ENCODE measurements at places on chromosomes 2 and 18.

DNA sequence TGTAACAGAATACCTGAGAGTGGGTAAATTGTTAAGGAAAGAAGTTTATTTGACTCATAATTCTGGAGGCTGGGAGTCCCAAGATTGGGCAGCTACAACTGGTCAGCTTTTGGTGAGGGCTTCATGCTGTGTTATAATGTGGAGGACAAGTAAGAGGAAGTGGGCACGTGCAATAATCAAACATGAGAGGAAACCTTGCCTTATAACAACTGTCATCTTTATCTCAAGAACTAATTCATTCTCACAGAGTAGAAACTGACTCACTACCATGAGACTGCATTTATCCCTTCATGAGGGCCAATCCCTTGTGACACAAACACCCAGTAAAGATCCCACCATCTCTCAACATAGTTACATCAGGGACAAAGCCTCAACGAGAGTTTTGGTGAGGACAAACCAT is 318.1 kb upstream of the NT5C1B start:
- no peak for DNase-seq

- DNase-seq = no peak
These were observed 11.0 kb downstream of the SPRED2 start for GRCh38 chr2:65421432-65421748.

- no peak for DNase-seq
These were observed 23.7 kb upstream of the MYO5B start for GRCh38 chr18:50218432-50219197.

GRCh38 chr18:75554176-75554575 is 126.7 kb upstream of the SMIM21 start:
- no peak for DNase-seq

DNA sequence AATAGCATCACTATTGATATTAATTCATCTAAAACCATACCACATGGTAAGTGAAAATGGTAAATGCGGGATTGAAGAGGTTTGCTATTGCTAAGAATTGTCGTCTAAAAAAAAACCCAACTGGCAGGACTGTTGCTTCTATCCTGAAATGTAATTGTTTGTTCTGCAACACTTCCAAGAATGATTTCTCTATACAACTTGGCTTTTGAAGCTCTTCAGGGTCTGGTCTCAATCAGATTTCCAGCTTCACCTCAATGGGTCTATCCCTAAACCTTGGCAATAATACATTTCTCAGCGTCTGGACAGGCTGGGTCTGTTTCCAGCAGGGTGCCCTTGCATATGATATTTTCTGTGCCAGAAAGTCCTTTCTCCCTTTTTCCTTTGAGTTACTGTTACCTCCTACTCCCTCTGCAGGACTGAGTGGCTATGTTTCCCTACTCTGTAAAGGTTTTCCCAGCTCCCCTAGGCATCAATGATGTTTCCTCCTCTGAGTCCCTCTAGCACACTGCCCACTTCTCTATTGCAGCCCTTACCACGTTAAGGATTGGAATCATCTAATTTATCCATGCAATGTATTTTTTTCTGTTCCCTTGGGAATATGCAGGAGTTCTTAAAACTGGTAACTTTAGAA is 118.2 kb upstream of the REV1 start:
- no peak for DNase-seq

GRCh38 chr2:150644298-150645067 is 157.0 kb upstream of the RND3 start:
- no peak for DNase-seq

- DNase-seq = no peak
These were observed 43.2 kb downstream of the ANKMY1 start for GRCh38 chr2:240514631-240515030.

DNA sequence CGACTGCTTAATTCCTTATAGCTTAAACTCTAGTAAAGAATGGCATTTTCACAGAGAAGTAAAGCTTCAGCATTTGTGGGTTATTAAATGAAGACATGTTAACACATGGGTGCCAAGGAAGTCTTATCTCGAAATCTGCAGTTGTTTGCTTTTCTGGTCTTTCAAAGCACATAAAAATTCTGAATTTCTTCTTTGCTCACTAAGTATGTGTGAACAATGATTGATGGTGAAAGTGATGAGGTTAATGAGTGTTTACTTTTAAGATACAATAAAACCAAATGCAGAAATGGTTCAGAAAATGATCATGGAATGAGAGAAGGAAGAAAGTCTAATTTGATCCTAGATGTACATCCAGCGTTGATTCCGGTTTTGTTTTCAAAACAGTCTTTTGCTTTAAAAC is 234.6 kb upstream of the RAB12 start:
- DNase-seq = no peak

GRCh38 chr2:28619213-28620196 is 123.6 kb downstream of the PLB1 start:
- DNase-seq = no peak

- no peak for DNase-seq
These were observed 142.4 kb upstream of the ZNF236 start for GRCh38 chr18:76679945-76680344.

GRCh38 chr2:128357506-128358370 is 39.1 kb upstream of the HS6ST1 start:
- no peak for DNase-seq

DNA sequence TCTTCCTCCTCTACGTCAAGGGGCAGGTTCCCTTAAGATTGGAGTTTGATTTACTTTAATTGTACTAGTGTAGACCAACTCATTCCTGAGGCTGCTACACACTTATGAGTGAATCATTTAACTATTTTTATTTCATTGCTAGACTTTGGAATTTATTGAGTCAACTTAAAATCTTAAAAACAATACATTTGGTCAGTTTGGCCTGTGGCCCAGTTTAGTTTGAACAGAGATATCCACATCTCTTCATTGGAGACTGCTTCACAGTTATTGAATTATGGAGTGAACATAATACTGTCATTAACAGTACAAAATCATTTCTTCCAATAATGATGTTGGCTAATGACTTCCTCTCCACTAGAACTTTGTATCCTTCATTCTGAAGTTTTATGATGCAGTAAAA is 34.5 kb upstream of the STPG4 start:
- no peak for DNase-seq

DNA sequence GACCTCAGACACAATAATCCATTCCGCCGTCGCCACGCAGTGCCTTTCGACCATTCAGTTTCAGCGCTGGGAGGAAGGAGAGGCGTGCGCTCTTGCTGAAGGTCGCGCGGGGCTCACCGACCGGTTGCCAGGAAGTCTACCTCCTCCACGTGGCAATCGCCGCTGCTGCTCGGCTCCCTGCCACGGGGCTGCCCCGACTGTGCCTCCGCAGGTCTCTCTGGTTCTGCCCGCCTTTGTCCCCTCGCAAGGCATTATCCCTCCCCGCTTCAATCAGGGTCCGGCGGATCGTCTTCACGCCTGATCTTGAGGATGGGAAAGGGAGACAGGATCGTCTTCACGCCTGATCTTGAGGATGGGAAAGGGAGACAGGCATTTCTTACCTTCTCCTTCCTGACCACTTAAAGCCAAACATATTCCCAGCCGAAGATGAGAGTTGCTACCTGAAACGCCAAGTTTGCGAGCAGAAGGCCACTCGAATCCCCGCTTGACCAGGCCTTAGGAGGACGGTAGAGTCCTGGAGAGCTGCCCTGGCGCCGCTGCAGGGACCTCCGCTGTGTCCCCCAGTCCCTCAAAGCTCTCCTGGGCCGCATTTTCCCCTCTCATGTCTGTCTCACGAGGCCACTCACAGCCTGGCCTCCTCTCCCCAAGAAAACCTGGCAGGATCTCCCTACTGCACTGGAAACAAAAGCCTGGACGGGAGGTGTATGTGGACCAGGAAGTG is 4.3 kb upstream of the GPR45 start:
- DNase-seq = peak; percentile 15

- DNase-seq = no peak
These were observed 2.3 kb downstream of the ZC3H6 start for GRCh38 chr2:112277596-112278220.

- no peak for DNase-seq
These were observed 39.4 kb downstream of the ACOXL start for GRCh38 chr2:110771547-110772382.

Measured in activated T-cell treated with anti-CD3 and anti-CD28 coated beads for 48 hours (primary cell).